ENCODE measurements at places on chromosomes 5 and 9. TPM values are rescaled to one million over a fixed set of nuclear protein-coding genes. Genes with fewer than 3 reads are reported as not detected.

Gene ZNF658
- 2.6 TPM for total RNA-seq

Gene EDIL3
- total RNA-seq: not detected

Gene GGTA1
- total RNA-seq: not detected

Gene LURAP1L
- total RNA-seq: not detected

DNA sequence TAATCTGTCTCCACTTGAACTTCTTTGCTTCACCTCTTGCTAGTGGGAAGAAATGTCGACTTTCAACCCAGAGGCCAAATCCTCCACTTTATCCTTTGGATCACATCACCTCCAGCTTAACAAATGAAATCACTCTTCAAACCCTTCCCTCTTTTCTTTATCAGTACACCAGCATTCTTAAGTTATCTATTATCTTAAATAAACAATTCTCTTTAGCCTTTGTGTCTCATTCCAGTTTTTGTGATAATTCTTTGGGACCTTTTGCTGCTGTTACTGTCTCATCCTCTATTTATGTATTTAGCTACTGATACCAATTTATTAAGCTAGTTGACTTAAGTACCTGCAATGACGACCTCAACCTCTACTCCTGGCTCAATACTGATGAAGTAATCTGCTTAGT is 28.1 kb upstream of the FBN2 start:
- DNase-seq: no peak

DNA sequence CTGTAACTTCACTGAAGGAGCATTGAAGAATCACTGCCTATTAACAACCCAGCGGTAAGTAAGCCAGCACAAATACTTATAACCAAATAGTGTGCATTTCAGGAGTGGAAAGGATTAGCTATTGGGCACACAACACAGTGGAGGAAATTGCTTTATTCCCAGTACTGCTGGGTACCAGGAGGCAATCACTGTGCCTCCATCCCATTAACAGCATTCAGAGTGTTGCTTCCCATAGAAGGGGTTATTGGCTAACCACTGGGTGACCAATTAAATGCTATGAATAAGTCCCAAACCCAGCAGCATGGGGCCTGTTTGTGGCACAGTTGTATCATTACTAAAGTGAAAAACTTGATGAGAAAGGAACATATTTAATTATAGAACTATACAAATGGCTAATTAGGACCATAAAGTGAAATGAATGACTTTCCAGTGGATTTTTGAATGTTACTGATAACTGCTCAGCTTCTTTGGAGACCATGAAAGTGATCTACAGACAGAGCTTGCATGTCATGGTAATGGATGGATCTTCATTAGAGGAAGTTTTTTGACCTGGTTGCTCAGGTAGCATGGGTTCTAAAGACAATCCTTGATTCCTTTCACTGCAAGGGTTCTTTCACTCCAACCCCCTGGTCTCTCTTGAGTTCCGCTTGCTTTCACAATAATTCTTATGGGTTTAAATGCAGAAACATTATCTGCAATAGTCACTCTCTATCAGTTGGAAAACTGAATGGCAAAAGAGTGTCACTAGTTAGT is 413.3 kb upstream of the RORB start:
- DNase-seq: no peak

- DNase-seq: no peak
These were observed 151.1 kb downstream of the GLIS3 start for GRCh38 chr9:4148751-4149150.

GRCh38 chr9:86187121-86187520 is 72.3 kb downstream of the C9orf153 start:
- DNase-seq: no peak

DNA sequence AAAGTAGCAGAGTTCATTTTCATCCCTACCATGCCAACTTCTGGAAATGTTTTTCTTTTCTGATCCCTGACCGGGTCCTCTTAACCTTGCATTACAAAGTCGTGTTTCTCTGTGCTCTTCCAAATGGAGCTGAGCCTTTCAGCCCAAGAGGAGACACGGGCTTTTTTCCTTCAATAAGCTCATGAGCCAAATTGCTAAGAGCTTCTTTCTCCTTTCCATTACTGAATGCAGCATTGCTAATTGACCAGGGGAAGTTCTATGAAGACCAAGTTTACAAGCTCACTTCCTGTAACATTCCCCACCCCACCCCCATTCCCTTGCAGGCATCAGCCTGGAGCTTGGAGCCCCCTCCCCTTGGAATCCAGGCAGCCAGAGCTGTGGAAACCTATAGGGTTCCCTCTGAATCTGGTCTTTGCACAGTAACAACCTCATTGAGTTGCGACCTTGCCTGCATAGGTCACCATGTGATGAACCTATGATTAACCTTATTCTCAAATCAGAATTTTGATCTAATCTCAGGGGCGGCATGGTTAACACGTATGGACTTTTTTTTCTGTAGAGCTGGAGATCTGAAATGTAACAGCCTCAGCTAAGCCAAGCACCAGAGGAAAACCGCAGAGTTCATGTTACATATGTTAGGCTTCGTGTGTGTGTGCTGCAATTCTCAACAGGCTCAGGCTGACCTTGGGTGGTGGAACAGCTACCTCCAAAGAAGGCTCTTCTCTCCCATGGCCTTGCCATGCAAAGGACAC is 395.7 kb upstream of the ZNF462 start:
- no peak for DNase-seq

GRCh38 chr5:31771500-31771899 is 132.6 kb downstream of the PDZD2 start:
- DNase-seq: no peak

- DNase-seq: no peak
These were observed 196.2 kb upstream of the ELL2 start for GRCh38 chr5:96157841-96158291.

DNA sequence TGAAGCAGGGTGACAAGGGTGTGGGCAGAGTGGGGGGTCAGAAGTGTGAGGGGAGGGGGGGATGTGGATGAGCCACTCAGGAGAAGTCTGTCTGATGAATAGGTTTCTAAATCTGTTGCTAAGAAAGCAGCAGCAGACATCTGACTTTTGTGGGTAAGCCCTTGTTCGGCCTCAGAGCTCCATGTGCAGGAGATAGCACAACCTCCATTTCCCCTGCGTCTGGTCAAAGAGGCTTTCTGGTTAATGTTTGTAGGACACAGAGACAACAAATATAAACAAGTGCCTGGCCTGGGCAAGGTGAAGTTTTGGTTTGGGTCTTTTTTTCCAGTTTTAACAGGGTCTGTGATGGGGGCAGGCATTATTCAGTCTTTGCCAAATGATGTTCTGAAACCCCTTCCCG is 57.0 kb upstream of the GNE start:
- DNase-seq: no peak

DNA sequence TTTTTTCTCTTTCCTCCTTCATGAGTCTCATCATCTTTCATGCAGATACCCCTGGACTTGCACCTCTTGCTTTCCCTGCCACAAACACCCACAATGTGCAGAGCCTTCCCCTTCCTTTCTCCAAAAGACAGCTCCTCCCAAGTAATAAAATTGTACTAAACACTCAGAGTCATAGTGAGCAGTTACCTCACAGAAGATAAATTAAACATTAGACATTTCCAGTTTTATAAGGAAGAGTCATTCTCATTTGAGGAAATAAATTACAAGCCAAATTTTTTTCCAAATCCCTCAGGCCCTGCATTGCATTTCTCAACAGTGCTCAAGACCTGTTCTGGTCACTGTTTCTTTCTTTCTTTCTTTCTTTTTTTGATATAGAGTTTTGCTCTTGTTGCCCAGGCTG is 131.5 kb downstream of the ATPSCKMT start:
- DNase-seq: no peak

DNA sequence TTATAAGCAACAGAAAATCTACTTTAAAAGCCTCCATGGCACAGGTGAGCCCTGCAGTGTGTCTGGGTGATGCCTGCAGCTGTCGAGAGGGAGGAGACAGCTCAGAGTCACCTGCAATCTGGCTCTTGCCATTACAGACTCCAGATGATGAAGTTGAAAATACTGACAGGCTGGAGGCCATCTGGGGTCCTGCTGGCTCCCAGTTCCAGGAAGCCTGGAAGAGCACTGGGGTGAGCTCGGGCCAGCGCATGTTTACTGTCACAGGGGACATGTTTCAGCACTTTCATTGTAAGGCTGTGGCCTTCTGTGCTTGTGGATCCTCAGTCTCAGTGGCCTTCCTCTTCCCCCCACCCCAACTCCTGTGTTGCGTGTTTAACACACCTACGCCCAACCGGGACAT is 28.4 kb downstream of the CEL start:
- DNase-seq: no peak

DNA sequence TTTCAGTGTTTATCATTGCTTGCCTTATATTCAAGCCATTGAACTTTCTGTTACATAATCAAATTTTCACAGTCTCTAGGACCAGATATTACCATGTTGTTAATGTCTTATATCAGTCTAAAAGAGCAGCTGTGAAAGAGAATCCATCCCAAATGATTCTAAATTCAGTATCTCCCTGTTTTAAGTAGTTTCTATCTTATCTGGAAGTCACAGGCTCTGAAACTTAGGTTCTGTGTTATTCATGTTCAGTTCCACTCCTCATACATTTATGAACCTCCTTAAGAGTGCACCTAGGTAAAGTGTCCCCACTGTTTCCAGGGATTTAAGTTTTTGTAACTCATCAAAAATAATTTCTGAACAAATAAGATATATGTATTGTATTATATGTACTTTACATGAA is 9.7 kb downstream of the LYRM7 start:
- no peak for DNase-seq

DNA sequence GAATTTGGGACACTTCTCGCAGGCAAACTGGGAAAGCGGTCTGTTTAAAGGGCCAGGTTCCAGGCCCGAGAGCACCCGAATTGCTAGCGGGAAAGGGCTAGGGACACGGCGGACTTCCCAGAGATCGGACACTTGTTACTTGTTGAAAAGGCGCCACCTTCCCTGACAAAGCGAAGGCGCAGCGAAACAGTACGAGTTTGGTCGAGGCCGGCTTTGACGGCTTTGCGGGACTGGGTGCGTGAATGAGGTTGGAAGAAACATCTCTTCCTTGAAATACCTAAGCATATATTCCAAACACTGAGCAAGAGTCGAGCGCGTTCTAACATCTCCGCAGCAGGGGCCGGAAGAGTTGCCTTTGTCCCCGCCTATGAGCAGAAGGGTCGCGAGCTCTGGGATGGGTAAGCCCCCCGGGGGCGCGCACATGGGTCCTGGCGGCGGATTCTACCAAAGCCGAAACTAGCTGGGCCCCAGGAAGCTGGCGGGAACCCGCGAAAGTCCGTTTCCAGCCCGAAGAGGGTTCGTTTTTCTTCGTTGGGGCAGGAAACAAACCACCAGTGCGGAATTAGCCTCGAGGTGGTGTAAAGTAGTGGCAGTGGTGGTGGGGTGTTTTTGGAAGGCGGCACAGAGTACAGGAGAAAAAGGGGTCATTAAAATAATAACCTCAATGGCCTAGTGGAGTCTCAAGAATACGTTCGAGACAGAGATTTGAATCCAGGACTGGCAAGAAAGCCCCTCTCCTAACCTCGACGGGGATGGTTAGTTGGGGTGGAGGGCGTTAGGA is 1.5 kb downstream of the GDNF start:
- DNase-seq: no peak

DNA sequence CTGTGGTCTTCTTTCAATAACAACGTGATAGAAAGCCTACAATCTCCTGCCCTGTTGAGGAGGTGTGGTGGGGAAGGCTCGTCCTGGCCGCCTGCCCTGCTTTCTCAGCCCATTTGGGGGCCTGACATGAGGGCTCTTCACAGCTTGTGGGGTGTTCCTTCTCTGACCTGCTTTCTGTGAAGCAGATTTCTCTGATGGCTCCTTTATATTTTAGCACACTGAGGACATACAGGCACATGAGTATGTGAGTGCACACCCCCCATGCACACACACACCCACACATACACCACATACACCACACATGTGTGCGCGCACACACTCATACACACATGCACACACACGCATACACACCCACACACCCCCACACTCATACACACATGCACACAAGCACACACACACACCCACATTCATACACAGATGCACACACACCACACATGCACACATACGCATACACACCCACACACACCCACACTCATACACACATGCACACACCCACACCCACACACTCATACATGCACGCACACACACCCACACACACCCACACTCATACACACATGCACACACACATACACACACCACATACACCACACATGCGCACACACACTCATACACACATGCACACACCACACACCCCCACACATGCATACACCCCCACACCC is 117.5 kb downstream of the COL5A1 start:
- DNase-seq: no peak

- DNase-seq: no peak
These were observed 13.6 kb upstream of the AFAP1L1 start for GRCh38 chr5:149257889-149258705.

DNA sequence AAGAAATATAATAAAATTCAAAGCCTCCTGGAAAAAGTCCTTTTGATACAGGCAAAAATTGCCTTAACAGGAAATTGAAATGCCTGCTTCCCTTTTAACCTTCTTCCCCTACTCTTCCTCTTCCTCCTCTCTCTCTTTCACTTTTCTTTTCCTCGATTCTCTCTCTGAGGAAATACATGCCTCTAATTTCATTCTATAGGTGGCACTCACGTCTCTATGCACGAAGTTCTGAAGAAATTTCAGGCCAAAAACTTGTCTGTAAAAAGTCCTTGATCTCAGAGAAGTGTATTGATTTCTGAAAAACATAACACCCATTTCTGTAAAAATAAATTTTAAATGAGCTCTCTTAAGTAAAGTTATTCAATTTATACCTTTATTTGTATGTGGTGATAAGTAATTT is 371.7 kb upstream of the IRX4 start:
- DNase-seq: no peak

DNA sequence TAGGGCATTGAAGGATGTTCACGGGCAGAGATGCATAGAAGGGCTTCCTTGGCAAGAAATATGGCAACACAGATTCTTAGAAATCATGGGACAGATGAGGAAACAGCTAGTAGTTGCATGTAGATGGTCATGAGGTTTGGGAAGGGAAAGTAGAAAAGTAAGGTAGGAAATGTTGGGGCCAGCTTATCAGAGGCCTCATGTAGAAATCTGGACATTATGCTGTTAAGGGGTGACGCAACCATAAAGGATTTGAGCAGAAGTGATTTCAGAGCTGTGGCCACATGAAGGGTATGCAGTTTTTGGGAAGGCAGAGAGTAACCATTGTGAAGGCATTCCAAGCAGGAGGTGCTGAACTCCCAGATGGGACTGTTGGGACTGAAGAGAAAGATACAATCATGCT is 224.0 kb downstream of the ARHGAP26 start:
- no peak for DNase-seq

- DNase-seq: no peak
These were observed 107.2 kb upstream of the CKMT2 start for GRCh38 chr5:81125959-81126358.

Measured in activated CD8-positive, alpha-beta T cell treated with anti-CD3 and anti-CD28 coated beads, Interleukin-2, amount 10 ng/mL, durations not matched to agents 7 days and 5 days (primary cell).